CD4-positive, alpha-beta T cell treated with Interleukin-6 at 100 ng/mL for 8 hours (primary cell): ENCODE measurements at places on chromosomes 6 and 20.
A peak's percentile ranks its signal among the peaks of the same experiment; 100 is the strongest.

GRCh38 chr6:84018453-84019061 is 15.0 kb upstream of the MRAP2 start:
- DNase-seq = no peak

DNA sequence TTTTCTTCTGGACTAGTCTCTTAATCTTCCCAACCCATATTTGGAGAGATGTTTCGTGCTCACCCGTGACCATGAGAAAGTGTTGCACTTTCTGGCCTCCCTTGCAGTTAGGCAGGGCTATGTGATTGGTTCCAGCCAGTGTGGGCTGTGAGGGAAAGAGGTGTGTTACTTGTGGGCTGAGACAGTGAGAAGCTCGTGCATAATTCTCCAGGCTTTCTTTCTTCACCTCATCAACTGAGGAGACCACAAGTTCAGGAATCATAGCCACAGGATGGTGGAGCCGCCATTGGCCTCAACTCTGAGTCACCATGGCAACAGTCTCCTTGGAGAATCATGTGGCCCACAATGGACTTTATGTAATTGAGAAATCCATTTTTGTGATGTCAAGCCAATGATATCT is 57.5 kb upstream of the FUCA2 start:
- DNase-seq = no peak

DNA sequence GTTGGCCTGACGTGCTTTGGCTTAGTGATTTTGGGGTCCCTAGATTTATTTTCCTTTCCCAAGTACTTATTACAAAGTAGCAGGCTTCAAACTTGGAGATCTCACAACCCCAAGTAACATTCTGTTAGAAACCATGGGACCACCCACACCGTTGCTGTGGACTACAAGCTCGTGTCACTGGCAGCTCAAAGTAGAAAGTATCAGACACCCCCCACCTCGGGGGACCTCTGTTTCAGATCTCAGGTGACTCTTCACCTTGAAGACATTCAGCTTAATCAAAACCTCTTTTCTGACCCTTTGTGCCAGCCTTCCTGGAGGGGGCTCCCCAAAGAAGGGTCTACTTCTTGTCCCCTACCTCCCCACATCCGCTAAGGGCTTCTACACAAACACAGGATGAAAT is 15.7 kb upstream of the MYT1 start:
- DNase-seq = no peak

- DNase-seq = peak; percentile 32
These were observed 197.4 kb upstream of the KCNG1 start for GRCh38 chr20:51220293-51220706.

DNA sequence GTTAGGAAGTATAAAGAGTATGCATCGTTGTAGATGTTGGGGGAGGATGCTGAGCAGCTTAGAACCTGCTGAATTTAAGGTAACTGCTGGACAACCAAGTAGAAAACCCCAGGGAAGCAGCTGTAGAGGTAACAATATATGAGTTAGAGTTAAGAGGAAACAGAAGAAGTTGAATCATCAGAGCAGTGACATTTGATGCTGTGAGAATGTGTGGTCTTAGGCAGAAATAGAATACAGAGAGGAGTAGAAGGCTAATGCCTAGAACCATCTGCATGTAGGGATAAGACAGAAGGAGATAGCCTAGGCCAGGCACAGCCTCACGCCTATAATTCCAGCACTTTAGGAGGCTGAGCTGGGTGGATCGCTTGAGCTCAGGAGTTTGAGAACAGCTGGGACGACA is 22.6 kb upstream of the DYNLRB1 start:
- no peak for DNase-seq

DNA sequence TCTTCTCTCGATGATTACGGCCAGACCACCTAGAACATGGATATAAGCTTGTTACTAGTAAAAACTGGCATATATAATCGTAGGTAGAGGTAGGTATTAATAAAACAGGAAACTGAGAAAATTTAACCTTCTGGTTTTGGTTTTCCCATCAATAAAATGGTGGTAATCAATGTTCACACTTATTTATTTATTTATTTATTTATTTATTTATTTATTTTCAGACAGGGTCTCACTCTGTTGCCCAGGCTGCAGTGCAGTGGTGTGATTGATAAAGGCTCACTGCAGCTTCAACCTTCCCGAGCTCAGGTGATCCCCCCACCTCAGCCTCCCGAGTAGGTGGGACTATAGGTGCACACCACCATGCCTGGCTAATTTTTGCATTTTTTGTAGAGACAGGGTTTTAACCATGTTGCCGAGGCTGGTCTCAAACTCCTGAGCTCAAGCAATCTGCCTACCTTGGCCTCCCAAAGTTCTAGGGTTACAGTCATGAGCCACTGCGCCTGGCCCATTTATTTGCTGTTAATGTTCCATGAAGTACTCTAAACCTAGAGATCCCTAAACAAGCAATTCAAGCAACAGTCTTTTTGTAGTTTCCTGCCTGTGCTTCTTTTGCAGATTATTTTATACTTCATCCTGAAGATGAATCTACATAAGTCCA is 11.5 kb downstream of the TOMM6 start:
- DNase-seq = no peak
